H7 (cell line): ENCODE measurements at places on chromosomes 12 and 14.

- DNase-seq: no peak
Observed at GRCh38 chr12:29547864-29548263, 50.4 kb upstream of the OVCH1 start.

- no peak for DNase-seq
Observed at GRCh38 chr14:36346052-36346451, 25.6 kb upstream of the MBIP start.

DNA sequence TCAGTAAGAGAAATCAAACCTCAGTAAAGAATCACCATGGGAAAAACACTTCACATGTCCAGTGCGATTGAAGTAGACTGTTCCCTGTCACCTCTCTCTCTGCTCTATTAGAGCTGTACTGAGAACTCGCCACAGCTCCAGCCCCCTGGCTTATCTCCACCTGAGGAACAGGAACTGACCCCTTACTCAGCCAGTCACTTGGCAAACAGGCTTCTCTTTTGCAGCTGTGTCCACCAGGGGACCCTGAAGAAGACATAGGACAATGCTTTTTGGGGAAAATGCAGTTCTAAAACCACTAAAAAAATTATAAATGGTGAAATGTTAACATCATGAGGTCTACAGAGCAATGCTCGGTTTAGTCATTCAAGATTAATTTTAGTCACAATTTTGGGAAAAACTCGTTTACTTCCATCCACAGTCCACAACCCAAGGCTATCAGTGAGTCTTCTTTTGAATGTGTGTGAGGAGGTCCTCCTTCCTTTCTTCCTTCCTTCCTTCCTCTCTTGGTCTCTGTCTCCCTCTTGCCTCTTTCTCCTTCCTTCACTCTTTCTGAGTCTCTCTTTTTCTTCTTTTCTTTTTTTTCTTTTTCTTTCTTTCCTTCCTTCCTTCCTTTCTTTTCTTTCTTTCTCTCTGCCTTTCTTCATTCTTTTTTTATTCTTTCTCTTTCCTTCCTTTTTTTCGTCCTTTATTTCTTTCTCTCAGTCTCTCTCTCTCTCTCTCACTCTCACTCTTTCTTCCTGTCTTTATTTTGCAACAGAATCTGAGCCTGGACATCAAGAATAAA, 1189.5 kb upstream of the TMEM132C start:
- DNase-seq: no peak

DNA sequence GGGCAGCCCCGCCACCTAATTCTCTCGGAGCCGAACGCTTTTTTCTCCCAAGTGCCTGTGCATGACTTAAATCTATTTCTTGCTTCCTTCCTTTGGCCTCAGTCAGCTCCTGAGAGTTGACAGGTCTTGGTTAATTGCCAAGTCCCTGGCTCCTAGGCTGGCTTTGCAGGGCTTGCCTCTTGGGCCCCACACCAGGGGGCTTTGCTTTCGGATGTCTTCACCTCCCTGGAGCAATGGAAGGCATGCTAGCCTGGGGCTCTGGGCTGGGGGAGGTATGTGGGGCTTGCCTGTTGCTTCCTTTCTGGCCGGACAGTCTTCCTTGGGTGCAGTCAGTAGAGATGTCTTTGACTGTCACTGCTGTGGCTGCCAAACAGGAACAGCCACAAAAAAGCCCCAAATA, 2.2 kb upstream of the KRT80 start:
- no peak for DNase-seq

GRCh38 chr12:130097342-130097741, 64.9 kb upstream of the FZD10 start:
- DNase-seq: no peak

DNA sequence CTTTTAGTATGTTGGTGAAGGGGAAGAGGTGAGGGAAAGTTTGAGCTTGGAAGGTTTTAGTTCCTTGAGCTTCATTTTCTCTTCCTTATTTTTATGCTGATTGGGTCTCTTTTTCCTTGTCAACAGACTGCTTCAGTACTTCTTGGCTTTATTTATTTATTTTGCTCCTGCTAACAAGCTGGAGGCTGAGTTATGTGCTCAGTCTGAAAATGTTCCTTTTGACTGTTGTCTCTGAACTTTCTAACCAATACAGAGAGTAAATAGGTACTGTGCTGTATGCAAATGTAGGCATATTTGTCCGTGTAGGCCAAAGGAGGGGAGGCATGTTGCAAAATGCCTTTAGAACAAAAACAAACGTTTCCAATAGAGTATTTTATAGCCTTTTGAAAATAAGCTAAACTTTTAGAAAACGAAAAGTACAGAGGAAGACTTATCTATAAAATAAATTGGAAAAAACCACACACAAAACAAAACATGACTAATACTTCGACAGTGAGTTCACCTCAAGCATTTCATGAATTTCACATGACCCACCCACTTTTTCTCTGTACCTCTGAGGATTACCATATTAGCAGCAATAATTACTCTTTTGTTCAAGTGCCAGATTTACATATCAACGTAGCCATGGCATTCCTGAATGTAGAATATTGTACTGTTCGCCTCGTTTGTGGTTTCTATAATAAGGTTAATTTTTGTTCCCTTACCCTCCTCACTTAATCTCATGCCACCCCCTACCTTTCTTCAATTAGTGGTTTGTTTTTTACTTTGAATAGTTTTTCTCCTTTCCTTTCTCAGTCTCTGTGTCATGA, 4.7 kb upstream of the CREBL2 start:
- no peak for DNase-seq

DNA sequence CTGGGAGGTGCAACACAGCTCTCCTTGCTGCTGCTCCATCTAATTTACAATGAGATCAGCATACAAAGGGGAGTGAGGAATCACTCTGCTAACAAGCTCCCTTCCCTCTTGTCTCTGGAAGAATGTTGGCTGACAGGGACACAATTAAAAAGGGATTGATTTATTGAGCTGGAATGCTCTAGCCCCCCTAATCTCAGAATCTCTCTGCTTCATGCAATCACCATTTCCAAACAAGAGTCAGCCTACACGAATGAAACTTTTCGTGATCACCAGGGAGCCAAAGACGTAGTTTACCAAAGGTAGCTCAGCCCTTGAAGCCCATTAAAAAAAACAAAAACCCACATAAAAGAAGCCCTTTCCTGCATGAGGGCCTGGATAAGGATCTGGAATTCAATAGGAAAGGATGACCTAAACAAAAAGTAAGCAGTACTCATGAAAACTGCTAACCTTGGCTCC, 223.8 kb downstream of the C12orf75 start:
- DNase-seq: peak; percentile 28

DNA sequence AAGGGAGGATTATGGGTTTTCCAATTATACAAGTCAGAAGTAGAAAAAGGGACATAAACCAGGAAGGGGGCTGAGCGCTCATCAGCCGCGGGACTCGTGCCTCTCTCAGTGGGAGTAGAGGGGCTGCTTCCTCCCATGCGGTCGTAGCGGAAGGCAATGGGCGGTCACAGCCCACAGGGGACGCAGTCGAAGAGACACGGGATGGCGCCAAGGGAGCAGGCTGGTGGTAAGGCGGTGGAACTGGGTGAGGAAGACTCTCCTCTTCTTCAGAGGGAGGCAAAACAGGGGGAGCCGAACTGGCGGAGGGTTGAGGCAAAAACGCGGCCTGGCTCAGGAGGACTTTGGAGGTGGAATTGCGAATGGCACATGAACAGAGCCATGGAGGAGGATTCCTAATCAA, 677.7 kb downstream of the TMEM121 start:
- no peak for DNase-seq

- DNase-seq: peak; percentile 92
Observed at GRCh38 chr14:104820669-104821228, 19.8 kb downstream of the ZBTB42 start.

GRCh38 chr14:69441948-69442347, 42.6 kb upstream of the PLEKHD1 start:
- no peak for DNase-seq

- no peak for DNase-seq
Observed at GRCh38 chr12:121278169-121279070, 18.1 kb downstream of the CAMKK2 start.
